HT1080 (cell line): ENCODE measurements at places on chromosomes 7 and 10.

GRCh38 chr10:5615316-5615715, 51.1 kb downstream of the ASB13 start:
- DNase-seq, result peak; percentile 46

GRCh38 chr10:105024184-105024583, 383.1 kb downstream of the SORCS3 start:
- no peak for DNase-seq

DNA sequence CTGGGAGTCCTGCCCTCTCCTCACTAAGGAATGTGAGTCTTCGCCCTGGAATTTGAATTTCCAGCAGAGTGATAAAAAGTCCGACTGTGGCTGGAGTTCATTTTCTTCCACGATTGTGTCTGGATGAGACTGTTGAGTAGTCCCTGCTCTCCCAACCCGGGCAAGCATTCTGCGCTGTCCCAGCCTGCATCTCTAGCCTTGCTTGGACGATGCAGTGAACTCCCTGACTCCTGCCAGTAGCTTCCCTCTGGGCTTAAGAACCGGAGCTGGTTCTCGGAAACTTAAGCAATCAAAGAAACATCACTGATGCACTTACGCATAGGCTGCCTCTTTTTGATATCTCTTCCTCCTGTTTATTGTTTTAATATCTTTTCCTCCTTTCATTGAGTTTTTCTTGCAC, 116.0 kb upstream of the FZD8 start:
- no peak for DNase-seq

DNA sequence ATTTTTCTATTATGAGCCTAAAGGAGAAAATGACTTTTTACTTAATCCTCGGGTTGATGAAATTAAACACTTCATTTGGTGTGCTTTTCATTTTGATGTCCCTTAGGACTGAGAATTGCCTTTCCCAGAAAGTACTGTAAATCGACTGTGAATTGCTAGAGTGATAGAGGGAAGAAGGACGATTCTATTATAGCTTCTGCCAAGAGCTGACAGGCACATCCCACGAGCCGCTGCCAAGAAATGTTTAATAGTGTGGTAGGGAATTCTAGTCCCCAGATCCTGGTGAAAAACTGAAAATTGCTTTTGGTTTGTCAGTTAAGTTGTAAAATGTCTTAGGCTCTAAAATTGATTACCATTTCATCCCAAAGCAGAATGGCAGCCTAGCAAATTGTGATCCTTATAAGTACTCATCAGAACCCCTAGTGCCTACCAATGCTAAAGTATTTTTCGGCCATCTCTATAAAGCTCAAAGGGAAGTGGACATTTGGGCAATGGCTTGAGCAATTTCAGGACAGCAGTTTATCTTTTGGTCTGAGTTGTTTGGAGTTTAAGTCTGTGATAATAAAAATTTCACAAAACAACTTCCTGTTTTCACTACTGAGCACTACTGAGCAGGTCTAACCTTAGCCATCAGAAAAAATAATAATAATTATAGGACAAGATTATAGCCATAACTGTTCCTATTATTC, 44.6 kb upstream of the HYCC1 start:
- no peak for DNase-seq

DNA sequence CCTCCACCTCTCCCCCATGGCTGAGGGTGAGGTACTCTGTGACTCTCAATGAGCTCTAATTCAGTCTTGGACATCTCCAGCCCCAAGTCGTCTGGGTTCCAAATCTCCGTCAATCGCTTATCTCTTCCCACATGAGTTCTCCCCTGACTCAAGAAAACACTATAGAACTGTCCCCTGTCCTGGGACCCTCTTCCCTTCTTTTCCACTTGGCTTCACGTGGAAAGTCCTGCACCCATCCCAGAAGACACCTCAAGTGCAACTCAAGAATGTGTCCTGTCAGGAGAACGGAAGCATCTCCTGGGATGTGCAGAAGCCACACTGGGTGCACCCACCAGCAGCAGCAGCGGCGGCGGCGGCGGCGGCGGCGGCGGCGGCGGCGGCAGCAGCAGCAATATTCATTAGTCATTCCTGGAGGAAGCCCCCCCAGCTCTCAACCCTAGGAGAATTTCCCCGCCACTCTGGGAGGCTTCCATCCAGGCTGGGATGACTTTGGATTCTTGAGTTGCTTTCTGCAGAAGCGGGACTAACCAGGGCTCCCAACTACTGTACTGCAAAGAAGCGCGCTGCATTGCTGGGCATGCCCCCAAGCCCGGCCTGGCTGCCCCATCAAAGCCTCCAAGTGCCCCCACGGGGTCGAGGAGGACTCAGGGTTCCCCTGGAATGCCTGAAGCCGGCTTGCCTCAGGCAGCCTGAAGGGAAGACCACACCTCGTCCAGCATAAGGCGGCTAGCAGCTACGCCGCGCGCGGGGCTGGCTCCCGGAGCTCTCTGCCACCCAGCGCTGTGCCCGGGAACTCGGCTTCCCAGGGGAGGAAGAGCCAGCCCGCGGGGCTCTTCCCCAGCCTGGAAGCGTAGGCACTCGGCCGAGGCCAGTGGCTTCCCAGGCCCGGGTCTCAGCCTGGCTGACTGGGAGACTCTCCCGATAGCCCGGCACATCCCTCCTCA, 1.0 kb downstream of the CRTAC1 start:
- no peak for DNase-seq

- no peak for DNase-seq
Measured at GRCh38 chr7:109235316-109235715, 665.6 kb downstream of the DNAJB9 start.

DNA sequence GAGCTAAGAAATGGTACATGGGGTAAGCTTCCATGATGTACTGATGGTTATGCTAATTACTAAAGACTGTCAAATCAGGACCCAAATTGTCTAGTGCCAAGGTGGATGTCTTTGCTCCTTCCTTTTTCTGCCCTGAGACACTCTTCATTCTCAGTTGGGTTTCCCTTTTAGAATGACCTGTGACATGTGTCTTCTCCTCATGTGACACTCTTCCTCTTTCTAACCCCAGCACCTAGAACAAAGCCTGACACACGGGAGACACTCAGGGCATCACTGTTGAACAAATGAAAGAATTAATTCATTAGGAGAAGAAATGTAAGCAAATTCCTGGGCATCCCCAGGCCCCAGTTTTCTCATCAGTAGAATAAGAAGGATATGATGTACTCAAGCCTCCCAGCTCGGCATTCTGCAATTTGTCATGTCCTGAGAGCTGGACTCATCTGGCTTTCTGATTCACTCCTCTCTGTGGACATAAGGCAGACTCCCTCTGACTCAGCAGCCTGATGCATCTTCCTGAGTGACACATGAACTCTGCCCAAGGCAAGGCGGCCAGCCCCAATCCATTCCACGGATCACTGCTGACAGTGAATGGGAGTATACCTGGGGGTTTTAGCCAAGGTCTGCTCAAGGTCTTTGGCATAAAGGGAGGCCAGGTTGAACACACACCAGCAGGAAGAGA, 473.8 kb downstream of the KCNMA1 start:
- peak; percentile 99 for DNase-seq

- no peak for DNase-seq
Measured at GRCh38 chr10:131271966-131272365, 39.6 kb downstream of the TCERG1L start.

DNA sequence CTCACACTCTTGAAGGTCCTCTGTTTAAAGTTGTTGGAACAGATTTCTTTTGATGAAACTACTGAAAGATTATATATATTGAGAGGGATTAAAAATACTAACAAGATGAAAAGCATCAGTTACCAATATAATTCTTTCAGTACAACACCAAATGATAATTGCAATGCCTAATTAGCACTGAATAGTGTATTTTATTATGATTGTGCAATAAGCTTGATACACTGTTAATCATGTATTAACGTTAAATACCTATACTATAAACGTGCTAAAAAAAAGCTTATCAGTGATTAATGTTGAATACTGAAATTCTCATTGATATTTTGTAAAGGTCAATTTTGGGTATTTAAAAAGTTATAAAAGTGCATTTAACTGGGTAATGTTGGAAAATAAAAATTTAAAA, 61.5 kb downstream of the HIBADH start:
- no peak for DNase-seq

GRCh38 chr10:25064401-25064800, 48.0 kb downstream of the THNSL1 start:
- DNase-seq, result no peak

DNA sequence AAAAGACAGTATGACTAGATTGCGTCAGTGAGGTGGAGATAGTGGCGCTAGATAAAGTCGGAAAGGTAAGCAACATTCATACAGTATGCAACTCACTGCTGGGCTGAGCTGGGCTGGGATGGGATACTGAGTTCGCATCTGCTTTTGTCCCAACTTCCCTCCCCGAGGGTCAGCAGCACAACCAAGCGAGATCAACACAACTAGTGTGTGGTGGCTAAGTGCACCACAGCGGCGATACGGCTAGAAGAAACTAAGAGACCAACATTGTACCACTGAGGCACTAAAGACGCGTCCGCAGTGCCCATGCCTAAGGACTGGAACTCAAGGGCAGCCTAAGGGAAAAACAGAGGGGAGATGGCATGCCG, 467 bp downstream of the EXOSC1 start:
- DNase-seq, result no peak

DNA sequence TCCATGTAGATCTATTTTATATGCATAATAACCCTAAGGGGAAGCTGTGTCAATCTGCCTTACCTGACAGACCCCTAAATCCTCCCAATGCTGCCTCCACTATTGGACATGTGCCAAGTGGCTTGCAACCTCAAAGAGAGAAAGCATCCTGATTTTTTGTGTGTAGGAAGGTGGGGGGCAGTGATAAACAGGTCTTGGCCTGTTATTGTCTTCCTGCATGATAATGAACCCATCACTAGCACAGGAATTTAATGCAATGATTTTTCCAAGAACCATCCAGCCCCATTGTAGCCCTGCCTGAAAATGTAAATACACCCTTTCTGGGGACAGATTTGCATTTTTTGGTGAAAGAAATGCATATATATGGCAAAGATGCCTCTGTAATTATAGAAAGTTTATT, 850.2 kb downstream of the LRMDA start:
- DNase-seq, result no peak

GRCh38 chr10:111139567-111139966, 62.7 kb downstream of the ADRA2A start:
- DNase-seq, result no peak

DNA sequence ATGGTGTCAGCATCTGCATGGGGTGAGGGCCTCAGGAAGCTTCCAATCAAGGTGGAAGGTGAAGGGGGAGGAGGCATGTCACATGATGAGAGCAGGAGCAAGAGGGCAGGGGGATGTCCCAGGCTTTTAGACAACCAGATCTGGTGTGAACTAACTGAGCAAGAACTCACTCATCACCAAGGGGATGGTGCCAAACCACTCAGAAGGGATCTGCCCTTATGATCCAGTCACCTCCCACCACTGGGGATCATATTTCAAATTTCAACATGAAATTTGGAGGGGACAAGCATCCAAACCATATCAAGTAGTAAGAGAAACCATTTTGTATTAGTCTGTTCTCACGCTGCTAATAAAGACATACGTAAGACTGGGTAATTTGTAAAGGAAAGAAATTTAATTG, 33.6 kb downstream of the THNSL1 start:
- no peak for DNase-seq

- DNase-seq, result peak; percentile 62
Measured at GRCh38 chr10:88149906-88150305, 286.5 kb downstream of the PTEN start.

- DNase-seq, result no peak
Measured at GRCh38 chr10:121640266-121640665, 42.0 kb upstream of the FGFR2 start.

GRCh38 chr10:122290334-122290733, 19.2 kb downstream of the BTBD16 start:
- DNase-seq, result no peak

DNA sequence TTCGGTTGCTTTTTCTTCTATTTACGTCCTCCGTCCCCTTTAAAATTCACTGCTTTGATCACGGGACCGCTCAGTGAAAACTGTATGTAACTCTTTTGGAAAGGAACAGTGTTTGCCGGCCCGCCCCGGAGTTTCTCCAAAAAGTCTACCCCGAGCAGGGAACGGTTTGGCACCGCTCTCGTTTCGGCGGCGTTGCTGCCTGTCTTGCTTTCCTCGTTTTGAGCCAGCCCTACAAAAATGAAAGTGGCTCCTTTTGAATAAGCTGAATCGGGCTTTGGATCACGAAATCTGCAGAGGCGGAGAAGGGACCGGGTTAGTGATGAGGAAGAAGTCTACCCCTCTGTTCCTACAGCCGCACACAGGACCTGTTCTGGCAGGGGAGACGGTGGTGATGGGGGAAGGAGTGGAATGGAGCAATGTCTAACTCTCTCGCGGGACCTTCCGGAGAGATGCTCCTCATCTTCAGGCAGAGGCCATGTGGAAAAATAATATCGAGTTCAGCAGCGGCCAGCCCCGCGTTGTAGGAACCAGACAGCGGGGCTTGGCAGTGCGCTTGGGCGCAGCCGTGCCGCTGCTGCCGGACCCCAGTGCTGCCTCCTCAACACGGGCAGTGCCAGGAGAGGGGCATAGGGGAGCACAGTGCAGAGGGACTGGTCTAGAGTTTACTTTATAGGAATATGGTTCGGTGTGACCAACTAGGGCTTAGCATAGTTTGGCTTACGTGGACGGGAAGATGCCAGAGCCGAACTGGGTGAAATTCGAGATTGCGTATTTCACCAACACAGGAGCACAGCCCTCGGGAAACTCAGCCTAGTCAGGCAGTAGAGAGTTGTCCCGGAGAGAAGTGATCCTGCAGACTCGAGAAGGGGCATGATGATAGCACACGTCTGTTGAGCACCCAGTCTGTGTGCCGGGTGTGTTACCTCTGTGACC, 1.4 kb downstream of the HTRA1 start:
- no peak for DNase-seq

GRCh38 chr10:97090035-97090434, 95.7 kb downstream of the SLIT1 start:
- no peak for DNase-seq

GRCh38 chr7:85324145-85324799, 137.4 kb upstream of the SEMA3D start:
- peak; percentile 15 for DNase-seq

DNA sequence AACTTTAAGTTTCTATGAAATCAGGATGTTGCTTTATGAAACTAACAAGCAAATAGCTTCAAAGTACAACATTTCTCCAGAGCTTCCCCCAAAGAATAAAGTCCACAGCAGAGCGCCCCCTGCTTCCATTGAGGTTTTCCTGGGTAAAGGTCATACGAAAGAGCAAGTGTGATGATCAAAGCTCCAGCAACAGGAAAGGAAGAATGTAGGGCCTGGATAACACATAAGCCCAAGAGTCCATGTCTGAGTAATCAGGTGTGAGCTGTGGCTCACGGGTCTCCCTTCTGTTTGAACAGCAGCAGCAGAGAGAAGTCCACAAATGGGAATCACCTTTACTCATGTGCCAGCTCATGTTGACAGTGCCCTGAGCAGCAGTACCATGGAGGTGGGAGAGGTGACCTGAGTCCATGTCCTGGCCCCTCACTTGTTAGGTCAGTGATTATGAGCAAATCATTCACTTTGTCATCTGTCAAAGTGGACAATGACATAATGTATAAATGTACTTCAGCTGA, 50.5 kb downstream of the MRPL32 start:
- peak; percentile 4 for DNase-seq
